Pulmonary artery endothelial cell (primary cell): ENCODE measurements at places on chromosomes 2 and 18. TPM values are rescaled to one million over a fixed set of nuclear protein-coding genes. Genes with fewer than 3 reads are reported as not detected.

The CCDC88A gene
- 31.0 and 60.4 TPM in 2 replicates for total RNA-seq

The KCNJ3 gene
- not detected in 2 replicates for total RNA-seq

The CD207 gene
- total RNA-seq: not detected in 2 replicates

The CCBE1 gene
- total RNA-seq: 1.3 and 2.4 TPM in 2 replicates

The RAB6C gene
- total RNA-seq: not detected in 2 replicates

The ACMSD gene
- total RNA-seq: not detected in 2 replicates

The PIEZO2 gene
- total RNA-seq: 15.2 and 63.7 TPM in 2 replicates
